ENCODE measurements at places on chromosomes 12 and 14.

GRCh38 chr14:20416223-20416622 is 2.9 kb upstream of the TEP1 start:
- DNase-seq = no peak

DNA sequence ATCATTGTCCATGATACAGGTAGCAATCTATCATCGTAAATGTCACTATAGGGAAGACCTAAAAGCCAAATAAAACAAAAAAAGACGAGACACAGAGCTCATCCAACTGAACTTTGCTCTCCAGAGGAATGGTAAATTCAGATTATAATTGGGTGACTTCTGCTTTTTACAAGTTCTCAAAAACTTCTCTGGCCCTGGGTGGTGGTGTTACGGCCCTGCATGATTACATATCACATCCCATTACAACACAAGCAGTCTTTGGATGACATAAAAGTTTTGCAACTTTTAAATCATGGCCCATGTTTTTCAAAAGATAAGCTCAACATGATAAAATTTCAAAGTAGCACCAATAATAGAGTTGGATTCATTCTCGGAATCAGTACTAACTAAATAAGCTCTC is 299.6 kb downstream of the DIO2 start:
- DNase-seq = no peak

- no peak for DNase-seq
Measured at GRCh38 chr14:33781236-33781635, 169.6 kb downstream of the EGLN3 start.

- no peak for DNase-seq
Measured at GRCh38 chr12:30757316-30757715, 2.6 kb upstream of the CAPRIN2 start.

GRCh38 chr12:59168647-59169046 is 248.3 kb upstream of the LRIG3 start:
- DNase-seq = no peak

DNA sequence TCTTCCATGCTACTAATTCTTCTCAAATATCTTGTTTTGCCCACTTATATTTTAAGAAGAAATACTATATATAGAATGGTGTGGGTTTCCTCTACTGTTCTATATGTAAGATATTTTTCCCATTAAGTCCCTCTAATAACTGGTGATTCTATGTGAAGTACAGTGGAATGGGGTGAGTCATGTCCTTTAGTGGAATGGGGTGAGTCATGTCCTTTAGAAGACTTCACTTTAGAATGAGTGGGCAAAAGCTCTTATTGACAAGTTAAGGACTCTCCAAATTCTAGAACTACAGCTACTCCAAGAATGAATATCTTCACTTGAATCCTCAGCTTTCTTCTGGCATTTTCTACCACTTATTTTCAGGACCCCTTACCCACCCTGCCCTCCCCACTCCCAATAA is 349.9 kb downstream of the ETNK1 start:
- peak; percentile 92 for DNase-seq

GRCh38 chr12:104514092-104514810 is 57.5 kb downstream of the CHST11 start:
- no peak for DNase-seq

GRCh38 chr14:68688872-68689371 is 103.9 kb downstream of the ZFP36L1 start:
- peak; percentile 96 for DNase-seq

- DNase-seq = peak; percentile 6
Measured at GRCh38 chr12:84856156-84856900, 56.3 kb downstream of the SLC6A15 start.

DNA sequence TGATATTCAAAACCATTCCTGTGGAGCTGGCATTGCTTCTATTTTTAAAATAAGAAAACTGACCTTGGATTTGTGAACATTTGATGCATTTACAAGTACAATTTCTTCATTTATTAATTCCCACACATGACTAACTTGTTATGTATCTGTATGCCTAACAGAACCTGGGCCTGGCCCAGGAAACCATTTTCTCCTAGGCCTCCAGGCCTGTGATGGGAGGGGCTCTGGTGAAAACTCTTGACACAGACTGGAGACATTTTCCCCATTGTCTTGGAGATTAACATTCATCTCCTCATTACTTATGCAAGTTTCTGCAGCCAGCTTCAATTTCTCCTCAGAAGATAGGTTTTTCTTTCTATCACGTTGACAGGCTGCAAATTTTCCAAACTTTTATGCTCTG is 42.0 kb downstream of the GLIPR1L2 start:
- no peak for DNase-seq

GRCh38 chr14:56044196-56044595 is 74.0 kb upstream of the PELI2 start:
- DNase-seq = no peak

DNA sequence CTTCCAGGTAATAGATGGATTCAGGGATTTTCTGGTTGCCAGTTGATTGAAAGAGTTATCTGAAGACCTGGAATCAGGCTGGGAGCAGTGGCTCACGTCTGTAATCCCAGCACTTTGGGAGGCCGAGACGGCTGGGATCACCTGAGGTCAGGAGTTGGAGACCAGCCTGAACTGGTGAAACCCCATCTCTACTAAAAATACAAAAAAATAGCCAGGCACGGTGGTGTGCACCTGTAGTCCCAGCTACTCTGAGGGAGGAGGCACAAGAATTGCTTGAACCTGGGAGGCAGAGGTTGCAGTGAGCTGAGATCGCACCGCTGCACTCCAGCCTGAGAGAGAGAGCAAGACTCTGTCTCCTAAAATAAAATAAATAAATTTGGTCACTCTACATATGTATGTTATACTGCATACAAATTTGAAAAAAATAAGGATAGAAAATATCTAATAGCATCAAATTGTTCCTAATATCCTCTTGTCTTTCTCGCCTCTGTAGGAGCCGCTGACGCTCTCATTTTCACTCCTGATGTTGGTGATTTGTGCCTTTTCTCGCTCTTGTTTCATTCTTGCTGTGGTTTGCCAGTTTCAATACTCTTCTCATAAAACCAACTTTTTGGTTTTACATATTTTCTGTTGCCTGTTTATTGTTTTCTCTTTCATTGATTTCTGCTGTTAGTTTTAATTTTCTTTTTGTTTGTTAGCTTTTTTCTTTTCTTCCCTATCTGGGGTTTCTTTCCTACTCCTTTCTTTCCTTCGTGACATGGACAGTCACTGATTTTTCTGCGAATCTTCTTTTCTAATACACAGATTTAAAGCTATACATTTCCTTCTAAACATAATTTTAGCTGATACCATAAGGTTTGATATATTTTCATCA is 23.8 kb upstream of the PLD4 start:
- DNase-seq = no peak

DNA sequence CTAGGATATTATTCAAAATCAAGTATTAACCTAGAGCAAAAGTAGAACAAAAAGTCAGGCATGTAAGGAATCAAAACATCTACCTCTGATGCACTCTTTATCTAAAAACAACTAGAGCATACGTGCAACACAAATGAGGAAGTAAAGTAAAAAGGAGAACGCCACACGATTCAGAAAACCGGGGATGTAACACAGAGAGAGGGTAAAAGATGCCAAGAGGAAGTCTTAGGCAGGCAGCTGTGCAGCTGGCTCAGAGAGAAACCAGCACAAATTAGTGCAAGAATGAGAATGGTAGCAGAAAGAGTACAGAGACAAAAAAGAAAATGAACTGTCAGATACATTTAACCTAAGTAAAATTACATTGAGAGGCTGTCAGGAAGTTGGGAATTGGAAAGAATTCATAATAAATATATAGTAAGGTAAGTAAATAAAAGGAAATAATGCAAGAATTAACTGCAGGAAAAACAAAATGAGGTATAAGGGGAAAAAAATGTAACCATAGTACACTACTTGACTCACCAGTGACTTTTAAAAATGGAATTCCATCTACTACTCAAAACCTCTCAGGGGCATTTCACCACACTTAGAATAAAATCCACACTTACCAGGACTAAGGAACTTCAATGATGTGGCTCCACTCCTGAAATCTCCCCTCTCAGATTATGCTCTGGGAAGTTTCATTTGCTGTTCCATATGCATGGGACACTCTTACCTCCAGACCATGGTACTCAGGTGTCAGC is 17.1 kb downstream of the BCAT1 start:
- DNase-seq = peak; percentile 31

DNA sequence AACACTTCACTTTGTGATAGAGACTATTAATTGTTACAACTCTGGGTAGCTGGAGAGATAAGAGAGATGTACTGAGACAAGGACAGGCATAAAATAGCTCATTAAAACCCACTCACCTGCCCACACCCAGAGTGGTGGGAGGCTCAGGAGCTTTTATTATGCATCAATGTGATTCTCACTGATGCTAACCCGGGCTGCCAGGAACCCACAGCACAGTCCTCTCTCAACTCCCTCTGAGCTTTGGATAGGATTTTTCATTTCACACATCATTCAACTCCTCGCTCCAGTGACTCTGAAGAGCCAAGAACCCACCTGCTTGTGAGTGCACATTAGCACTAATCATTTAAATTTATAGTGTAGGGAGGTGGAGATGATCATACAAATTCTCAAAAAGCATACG is 827.9 kb downstream of the FLRT2 start:
- DNase-seq = no peak

- peak; percentile 92 for DNase-seq
Measured at GRCh38 chr12:107349008-107349747, 255.8 kb upstream of the CRY1 start.

DNA sequence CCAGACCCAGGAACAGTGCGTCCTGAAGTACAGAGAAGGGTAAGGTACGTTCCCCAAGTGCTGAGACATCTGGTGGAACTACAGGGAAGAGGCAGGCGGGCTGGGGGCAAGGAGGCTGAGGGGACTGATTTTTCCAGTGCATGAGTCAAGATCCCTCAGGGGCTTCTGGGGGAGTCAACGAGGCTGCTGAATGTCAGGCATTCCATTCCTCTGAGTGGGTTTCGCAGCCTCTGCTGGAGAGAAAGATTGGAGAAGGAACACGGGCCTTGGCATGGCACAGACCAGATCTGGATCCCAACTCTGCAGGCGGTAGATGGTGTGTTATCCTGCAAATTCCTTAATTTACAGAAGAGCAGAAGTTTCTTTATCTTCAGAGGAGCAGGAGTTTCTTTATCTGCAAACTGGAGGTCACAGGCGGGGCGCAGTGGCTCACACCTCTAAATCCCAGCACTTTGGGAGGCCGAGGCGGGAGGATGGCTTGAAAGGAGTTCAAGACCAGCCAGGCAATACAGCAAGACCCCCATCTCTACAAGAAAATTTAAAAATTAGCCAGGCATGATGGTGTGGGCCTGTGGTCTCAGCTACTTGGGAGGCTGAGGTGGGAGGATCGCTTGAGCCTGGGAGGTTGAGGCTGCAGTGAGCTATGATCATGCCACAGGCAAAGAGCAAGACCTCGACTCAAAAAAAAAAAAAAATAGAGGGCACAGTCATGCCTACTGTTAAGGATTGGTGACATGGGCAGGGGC is 132.6 kb upstream of the MAP1LC3B2 start:
- DNase-seq = peak; percentile 100

DNA sequence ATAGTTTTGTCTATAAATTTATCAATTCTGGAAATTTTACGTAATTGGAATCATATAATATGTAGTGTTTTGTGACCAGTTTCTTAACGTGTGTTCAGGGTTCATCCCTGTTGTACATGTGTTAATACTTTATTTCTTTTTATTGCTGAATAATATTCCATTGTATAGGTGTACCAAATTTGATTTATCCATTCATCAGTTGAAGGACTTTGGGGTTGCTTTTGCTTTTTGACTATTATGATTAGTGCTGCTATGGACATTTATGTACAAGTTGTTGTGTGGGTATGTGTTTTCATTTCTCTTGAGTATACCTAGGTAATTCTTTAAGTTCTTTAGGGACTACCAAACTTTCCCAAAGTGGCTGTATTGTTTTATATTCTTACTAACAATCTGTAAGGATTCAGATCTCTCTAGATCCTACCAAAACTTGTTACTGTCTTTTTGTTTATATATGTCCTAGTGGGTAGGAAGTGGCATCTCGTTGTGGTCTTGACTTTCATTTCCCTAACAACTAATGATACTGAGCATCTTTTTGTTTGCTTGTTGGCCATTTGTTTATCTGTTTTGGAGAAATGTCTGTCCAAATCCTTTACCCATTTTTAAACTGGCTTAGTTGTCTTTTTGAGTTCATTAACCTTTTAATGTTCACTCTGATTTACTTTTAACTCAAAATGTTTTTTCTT is 14.9 kb downstream of the VRK1 start:
- no peak for DNase-seq

DNA sequence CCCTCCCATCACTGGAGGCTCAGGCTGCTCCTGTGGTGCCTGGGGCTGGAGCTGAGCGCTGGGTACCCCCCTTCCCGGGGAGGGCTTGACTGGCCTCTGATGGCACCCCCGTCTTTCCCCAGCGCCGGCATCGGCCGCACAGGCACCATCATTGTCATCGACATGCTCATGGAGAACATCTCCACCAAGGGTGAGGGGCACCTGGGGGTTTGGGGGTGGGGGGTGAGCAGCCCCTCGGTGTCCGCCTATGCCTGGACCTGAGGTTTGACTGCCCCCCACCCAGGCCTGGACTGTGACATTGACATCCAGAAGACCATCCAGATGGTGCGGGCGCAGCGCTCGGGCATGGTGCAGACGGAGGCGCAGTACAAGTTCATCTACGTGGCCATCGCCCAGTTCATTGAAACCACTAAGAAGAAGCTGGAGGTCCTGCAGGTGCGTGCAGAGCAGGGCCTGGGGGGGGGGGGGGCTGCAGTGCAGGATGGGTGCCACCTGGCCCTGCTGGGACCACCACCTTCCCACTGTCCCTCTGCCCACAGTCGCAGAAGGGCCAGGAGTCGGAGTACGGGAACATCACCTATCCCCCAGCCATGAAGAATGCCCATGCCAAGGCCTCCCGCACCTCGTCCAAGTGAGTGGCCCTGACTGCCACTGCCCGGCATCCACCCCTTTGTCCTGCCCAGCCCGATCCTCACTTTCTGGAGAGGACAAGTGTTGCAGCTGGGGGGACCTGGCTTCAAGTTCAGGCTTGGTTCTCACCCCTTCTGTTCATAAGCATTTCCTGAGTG is 8.8 kb downstream of the PTPN6 start:
- no peak for DNase-seq

DNA sequence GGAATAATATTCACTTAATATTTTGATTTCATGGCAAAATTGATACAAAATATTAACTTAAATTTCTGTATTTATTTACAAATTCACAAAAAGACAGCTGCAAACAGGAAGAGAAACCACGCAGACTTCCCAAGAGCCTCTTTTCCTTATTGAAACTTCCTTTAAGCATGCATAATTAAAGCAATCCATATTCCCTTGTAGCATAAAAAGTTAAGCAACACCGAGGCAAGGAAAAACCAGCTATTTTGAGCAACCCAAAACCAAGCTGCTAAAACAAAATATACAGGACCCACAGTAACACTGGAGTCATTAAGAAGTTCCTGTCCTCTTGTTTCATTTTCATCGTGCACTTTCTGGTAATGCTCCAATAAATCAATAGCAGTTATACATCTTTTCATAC is 58.0 kb downstream of the EEA1 start:
- peak; percentile 4 for DNase-seq

GRCh38 chr12:71646512-71646911 is 17.1 kb downstream of the ZFC3H1 start:
- no peak for DNase-seq
